ENCODE measurements at places on chromosomes 3 and 15.

DNA sequence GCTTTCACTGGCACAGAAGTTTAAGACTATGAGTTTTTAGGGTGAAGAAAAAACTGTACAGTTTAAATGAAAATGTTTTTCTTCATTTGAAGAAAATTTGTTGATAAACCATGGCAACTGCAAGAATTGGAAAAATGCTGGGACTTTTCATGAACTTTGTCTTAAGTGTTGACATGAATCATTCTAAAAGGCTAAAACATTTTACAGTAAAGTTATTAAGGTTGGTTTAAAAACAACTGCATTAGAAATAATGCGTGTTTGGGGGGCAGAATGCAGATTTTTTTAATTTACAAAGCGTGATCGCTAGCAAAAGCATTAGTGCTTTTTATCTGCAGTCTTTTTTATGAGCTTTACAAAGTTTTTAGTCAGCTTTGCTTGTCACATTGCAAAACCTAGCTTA lies 601.9 kb upstream of the TGFBR2 start:
- no peak for DNase-seq

DNA sequence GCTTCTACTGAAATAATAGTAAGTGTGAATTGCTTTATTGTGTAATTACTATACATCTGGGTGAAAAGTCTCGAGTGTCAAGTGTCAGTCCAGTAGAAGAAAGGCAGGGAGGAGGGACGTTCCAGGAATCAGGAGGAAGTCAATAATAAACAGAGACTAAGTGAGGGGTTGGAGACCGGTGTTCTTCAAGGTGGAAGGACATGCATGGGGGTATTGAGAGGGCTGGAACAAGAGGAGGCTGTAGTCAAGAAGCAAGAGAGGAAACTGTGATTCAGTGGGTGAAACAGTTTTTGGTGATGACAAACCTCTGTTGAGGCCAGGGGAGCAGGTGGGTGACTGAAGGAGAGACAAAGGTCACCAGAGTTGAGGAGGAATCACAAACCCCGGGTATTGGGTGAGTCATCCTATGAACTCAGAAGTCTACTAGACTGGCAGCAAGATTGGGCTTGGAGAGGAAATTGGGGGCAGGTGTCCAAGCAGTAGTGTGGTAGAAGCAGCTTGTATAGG lies 11.6 kb upstream of the SCAMP5 start:
- DNase-seq, result peak; percentile 67

- peak; percentile 91 for DNase-seq
Measured at GRCh38 chr15:65583701-65584100, 27.2 kb downstream of the INTS14 start.

DNA sequence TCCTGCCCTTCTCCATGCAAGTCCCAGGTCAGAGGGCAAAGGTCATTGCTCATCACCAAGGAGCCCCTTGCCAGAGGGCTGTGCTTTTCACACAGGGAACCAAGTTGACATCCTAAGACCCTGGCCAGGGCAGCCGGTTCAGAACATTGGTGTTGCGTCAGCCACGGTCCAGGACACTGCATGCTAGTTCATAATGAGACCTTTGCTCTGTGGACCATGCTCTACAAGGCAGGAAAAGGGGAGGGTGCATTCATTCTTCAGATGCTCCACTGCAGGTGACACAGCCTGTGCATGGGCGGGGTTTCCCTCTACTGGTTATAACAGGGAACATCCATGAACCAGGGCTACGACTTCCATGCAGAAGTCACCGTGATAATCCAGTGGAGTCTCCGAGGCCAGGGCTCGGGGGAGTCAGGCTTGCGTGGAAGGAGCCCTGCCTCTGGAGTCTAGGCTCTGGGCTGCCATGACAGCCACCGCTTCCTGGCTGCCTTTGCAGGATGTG lies 81.6 kb downstream of the OCA2 start:
- no peak for DNase-seq

DNA sequence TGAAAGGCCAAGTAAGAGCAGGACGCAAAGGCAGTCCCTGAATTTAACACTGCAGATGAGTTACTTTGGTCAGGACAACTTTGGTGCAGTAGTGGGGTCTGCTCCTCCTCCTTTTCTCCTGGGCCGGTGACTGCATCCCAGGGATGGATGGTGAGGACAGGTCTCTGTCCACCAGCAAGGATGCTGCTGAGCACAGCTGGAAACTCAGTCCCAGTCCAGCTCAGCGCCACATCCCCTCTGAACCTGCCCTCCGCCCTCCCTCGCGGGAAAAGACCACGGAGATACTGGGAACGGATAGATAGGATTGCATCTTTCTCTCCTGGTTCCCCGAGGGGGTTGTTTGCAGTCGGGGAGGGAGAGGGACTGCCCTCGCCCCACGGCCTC lies 13.8 kb downstream of the GRAMD2A start:
- DNase-seq, result no peak
